ENCODE measurements at places on chromosomes 6 and 20.
A peak's percentile ranks its signal among the peaks of the same experiment; 100 is the strongest.

DNA sequence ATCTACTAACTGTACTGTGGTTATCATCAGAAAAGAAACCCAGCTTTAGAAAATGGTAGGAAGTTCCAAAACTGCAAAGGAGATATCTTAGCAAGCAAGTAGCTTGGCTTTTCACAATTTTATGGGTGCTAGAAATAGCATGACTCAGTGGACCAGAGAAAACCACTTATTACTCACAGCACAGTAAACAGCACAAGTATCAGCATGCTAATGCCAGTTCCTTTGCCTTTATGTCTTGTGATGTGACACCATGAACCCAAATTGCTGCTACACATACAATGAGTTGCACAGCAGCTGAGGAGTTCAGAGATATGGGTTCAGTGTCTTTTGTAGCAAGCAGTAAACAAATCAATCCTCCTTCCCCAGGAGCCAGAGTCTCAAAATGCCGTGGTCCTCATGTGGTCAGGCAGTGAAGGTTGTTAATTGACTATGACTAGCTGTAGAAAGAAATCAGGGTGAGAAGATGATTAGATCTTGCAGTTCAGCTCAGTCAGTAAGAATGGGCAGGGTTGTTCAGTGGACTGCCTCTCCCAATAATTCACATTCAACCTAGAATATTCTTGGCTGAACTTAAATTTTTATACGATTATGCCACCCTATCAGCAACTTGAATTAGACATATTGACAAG, 73.3 kb downstream of the OPRM1 start:
- DNase-seq = no peak

DNA sequence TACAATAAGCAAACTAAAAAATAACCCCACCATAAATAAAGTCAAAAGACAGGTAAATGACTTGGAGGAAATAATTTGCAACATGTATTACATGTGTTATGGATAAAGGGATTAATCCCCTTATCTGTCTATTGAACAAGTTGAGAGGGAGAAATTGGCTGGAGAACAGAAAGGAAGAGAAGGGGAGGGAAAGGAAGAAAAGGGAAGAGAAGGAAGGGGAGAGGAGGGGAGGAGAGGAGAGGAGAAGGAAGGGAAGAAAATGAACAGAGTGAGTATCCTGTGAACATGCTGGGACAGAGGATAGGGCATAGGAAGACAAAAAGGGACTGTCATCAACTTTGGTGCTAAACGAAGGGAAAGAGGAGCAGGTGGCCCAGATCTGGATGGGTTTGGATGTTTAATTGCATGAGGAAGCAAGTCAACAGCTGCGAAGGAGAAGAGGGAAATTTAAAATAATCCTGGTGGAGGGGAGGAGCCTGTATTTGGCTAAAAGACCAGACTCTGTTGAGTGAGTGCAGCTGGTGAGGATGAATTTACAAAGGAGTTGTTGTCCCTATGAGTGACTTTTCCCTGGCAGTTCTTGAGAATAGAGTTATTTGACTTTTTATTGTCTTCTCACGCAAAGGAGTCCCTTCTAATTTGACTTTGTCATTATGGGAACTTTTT, 14.2 kb upstream of the SHLD1 start:
- no peak for DNase-seq

- DNase-seq = peak; percentile 42
Observed at GRCh38 chr20:25032478-25033264, 25.3 kb downstream of the ACSS1 start.

DNA sequence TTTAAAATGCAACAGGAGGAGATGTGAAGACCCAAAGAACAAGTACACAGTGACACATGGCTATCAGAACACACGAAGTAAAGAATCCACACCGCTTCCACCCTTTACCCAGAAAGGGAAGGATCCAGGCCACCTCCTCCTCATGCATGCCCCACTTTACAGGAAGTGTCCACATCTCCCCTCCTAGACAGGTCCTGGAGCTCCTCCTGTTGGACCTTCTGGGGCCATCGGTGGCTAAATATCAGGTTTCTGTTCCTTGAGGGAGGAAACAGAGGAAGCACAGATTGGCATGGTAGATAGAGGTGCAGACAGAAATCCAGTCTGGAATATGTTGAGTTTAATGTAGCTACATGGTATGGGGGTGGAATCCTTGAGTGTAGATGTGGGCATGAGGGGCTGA, 10.9 kb downstream of the NINL start:
- no peak for DNase-seq

GRCh38 chr6:139027620-139028182, 844 bp upstream of the ABRACL start:
- peak; percentile 16 for DNase-seq

DNA sequence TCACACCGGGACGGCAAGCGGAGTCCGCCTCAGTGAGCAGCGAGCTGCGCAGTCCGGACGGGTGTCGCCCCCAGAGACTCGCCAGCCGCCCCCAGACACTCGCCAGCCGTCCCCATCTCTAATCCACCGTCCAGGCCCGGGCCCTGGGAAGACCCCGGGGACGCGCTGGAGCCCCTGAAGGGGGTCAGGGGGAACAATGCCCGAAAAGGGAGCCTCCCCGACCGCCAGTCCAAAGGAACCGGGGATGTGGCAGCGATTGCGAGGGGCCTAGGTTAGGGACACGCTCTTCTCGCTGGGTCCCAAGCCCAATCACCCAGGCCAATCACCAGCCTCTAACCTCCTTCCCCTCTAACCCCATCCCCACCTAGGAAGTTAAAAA, 33.1 kb downstream of the TFAP2A start:
- no peak for DNase-seq

DNA sequence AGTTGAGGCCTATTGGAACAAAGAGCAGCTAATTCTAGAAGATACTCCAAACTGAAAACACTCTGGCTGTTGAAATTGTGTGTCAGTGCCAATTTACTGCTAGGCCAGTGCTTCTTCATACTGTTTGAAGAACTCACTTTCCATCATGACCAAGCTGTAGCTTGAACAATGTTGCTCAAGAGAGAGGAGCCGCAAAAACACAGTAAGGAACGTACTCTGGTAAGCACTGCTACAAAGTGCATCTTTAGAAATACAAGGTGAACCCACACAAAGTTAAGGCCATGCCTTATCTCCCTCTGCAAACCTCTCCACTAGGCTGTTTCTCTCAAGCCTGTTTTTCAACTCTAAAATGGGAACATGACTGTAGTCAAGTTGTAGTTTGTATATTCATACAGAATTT, 74.5 kb upstream of the TULP1 start:
- DNase-seq = no peak

GRCh38 chr6:170464524-170464979, 88.6 kb downstream of the PSMB1 start:
- no peak for DNase-seq

DNA sequence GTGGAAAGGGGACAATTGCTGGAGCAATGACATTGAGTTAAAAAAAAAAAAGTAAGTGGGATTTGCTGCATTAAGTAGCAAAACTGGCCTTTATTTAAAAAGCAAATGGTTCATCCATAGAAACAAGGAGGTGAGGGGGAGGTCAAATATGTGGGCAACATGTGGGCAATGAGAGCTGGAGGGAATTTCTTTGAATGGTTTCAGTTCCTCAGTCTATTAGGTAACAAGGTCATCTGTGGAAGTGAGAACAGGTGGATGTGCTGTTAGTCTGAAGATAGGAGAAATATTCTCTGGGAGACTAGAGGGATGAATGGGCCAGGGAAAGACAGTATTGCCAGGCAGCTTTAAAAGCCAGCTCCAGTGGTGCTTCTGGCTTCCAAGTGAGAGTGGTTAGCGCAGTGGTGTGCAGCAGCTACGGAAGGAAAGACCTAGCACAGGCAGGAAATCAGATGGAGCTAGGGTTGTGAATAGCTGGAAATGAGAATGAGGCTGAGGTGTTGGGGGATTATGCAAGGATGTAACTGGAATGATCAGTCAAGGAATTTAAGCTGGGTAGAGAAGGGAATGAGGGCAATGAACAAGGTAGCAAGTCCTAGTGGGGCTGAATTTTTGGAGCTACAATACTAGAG, 727.6 kb downstream of the PTPRT start:
- DNase-seq = no peak

GRCh38 chr6:148968771-148969602, 222.2 kb downstream of the UST start:
- DNase-seq = no peak

GRCh38 chr6:81939766-81940165, 187.3 kb upstream of the TENT5A start:
- DNase-seq = no peak

DNA sequence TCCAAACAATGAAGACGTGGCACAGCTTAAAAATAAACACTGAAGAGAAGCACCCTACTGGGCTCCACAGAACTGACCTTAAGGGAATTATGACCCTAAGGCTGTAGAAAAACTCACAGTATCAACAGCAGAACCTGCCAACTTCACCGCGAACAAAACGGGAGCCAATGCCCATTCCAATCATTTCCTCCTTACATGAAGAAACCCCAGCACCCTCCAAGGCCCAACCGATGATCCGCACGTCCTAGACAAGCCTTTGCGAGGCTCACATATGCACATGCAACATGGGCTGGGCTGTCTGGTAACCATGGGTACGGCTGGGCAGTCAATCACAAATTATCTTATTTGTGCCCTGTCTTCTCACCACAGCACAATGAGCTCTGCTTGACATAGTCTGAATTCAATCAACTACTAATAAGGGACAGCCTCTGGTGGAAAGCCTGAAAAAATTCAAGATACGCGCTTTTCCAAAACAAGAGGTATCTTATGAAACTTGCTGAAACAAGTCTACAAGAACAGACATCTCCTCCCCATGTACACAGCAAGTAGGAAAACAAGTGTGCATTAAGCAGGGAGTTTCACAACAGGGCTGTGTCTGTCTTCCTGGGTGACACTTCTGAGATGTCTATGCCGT, 1.7 kb downstream of the DIDO1 start:
- DNase-seq = no peak

DNA sequence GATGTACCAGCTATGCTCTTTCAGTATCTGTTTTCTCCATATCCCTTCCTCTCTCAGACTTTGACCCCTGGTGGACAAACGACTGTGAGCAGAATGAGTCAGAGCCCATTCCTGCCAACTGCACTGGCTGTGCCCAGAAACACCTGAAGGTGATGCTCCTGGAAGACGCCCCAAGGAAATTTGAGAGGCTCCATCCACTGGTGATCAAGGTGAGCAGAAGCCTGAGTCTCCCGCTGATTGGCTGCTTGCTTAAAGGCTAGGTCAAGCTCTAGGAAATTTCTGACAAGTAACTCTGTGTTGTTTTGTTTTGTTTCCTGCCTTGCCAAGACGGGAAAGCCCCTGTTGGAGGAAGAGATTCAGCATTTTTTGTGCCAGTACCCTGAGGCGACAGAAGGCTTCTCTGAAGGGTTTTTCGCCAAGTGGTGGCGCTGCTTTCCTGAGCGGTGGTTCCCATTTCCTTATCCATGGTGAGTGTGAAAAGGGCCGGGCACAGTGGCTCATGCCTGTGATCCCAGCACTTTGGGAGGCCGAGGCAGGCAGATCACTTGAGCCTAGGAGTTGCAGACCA, 28.6 kb downstream of the C6orf89 start:
- DNase-seq = peak; percentile 55

DNA sequence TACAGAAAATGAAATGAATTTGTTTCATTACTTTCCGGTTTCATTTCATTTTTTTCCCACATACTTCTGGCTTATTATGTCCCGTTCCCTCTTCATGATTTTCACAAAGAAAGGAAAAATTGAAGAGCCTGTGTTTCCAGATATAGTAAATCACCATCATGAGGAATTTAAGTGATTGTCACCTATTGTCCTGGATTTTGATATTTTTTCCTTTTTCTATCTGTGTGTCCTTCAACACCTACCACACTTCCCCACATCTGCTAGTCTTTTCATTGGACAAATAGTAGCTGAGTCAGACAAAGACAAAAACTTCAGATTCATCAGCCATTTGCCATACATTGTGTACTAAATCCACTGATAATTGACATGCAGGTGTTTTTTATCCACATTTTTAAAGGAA, 258.2 kb upstream of the HSF2 start:
- no peak for DNase-seq

DNA sequence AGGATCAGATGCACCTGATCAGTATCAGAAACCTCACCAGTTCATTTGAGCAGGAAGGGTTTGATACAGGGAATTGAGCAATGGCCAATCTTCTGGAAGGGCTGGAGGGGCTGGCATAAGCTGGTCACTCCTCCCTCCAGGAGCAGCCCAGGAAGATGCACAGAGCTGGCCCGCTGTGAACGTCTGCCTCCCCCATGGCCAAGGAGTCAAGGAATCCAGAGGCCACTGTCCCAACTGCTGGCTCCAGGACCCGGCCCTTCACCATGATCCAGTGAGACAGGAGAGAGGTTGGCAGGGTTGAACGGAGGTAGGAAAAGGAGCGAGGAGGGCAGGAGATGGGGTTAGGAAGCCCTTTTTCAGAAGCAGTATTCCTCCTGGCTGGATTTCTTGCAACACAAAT, 113.9 kb upstream of the CST7 start:
- no peak for DNase-seq

DNA sequence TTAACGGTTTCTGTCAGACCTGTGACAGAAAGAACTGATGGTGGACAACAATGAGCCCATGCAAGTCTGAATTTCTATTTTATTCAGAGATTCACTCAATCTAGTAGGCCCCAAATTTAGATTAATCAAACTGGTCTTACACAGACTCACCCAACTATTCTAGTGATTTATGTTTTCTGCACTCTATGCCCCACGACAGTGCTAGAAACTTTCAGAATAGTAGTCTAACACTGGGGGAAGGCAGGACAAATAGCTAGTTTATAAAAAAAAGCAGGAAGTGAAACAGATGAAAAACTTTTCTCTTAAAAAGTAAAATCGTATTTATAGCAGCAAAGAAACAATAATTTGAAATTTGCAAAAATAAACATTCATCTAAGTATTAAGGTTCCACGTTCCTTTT, 5.0 kb downstream of the TCP11 start:
- DNase-seq = no peak

- no peak for DNase-seq
Observed at GRCh38 chr6:56581296-56581925, 61.3 kb downstream of the DST start.

GRCh38 chr6:34671801-34672656, 24.5 kb downstream of the ILRUN start:
- peak; percentile 29 for DNase-seq

DNA sequence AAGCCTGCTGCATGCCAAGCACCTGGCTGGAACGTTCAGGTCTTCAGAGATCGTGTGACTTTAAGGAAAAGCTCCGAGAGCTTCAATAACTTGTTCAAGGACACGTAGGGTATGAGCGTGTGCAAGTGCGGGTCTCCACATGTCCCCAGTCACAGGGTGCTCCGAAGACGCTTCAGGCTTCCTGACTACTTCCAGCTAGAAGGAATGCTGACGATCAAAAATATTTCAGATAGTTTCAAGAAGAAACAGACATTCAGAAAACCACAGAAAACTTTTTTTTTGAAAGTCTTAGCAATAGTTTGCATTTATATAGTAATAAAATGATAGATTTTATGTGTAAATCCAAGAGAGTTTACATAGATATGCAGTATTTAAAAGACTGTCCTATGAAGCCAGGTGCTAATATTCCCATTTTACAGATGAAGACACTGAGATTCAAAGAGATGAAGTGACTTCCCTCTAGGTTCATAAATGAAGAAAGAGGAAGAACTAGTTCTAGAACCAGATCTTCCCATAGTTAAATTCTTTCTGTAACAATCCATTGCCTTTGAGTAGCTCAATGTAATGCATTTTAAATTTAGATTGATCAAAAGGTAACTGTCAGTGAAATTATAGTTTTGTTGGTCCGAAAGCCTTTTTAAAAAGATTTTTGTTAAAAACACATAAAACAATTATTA, 247.6 kb downstream of the MYLK4 start:
- no peak for DNase-seq

- DNase-seq = no peak
Observed at GRCh38 chr20:32611286-32611685, 26.2 kb upstream of the NOL4L start.
